ENCODE measurements at places on chromosomes 3 and 15.

- DNase-seq: no peak
Measured at GRCh38 chr3:160286231-160286630, 61.0 kb downstream of the C3orf80 start.

DNA sequence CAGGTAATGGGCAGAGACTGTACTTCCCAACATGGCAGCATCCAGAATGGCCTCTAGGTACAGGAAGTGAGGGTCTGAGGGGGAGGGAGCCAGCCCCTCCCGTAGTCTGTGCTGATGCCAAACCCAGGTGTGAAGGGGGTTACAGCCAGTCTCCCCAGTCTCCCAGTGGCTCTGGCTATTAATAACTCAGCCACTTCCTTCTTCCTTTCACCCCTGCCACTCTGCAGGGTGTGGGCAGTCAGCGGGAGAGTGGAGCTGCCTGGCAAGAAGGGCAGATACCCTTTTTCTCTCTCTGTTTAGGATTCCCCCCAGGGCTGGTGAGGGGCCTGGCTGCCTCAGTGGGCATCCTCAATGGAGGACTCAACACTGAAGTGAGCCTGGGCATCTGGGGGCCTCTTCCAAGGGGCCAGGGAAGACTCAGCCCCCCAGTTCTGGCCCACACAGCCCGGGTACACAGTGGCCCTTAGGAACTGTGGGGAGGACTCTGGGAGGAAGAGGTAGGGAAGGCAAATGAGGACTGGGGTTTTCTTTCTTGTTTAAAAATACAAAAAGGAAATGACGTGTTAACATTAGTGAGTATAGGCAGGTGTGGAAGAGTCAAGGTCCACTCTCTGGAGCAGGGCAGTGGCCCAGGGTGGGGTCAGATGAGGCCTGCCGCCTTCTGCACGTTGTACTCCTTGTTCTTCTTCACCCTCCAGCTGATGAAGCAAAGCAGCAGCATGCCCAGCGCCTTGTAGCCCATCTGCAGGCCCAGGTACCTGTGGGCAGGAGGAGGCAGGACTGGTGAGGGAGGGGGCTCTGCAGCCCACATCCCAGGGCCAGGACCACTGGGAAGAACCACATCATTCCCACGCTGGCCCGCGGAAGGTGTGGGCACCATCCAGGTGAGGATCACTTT, 38.6 kb upstream of the RAB6B start:
- peak; percentile 30 for DNase-seq

GRCh38 chr3:73148682-73149081, 87.2 kb downstream of the EBLN2 start:
- DNase-seq: no peak

DNA sequence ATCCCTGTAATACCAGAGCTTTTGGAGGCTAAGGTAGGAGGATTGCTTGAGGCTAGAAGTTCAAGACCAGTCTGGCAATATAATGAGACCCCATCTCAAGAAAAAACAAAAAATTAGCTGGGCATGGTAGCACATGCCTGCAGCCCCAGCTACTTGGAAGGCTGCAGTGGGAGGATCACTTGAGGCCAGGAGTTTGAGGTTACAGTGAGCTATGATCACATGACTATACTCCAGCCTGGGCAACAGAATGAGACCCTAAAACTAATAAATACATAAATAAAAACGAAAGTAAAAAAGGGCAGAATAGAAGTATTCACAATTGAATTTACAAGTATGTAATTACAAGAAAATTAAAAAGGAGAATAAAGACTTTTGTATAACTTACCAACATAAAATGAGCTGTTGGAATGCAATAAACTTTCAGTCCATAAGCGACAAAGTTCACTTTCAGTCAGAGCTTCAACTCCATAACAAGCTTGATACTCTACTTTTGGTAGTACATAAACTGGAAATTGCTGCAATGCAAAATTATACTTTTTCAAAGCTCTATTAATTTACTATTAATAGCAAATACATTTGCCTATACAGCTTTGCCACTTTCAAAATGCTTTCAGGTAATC, 36.8 kb downstream of the ICE2 start:
- DNase-seq: no peak

DNA sequence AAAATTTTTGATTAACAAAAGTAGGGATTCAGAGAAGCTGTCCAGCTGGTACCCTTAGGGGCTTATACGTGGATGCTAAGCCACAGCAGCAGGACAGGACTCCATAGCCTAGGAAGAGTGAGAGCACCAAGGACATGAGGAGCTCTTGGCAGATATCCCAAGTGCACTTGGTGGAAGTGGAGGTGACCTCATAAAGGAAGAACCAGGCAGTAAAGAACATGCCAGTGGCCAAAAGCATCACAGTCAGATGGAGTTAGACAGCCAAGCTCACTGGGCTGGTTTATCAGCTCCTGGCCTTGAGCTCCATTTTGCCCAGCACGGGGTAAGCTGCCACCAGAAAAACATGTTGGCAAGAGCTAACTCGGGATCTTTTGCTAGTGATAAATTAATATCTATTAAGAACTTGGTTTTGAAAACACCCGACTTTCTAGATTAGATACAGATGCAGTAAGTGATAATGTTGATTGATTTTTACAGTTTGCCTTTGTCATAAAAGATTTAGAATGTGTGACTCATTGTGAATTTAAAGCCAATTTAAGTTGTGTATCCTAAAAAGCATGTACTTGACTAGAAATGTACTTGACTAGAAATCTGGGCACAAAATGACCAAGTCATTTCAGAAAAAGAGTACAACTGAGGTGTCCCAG, 108.0 kb downstream of the CMSS1 start:
- DNase-seq: no peak

- no peak for DNase-seq
Measured at GRCh38 chr3:32896143-32896542, 55.3 kb upstream of the CCR4 start.

DNA sequence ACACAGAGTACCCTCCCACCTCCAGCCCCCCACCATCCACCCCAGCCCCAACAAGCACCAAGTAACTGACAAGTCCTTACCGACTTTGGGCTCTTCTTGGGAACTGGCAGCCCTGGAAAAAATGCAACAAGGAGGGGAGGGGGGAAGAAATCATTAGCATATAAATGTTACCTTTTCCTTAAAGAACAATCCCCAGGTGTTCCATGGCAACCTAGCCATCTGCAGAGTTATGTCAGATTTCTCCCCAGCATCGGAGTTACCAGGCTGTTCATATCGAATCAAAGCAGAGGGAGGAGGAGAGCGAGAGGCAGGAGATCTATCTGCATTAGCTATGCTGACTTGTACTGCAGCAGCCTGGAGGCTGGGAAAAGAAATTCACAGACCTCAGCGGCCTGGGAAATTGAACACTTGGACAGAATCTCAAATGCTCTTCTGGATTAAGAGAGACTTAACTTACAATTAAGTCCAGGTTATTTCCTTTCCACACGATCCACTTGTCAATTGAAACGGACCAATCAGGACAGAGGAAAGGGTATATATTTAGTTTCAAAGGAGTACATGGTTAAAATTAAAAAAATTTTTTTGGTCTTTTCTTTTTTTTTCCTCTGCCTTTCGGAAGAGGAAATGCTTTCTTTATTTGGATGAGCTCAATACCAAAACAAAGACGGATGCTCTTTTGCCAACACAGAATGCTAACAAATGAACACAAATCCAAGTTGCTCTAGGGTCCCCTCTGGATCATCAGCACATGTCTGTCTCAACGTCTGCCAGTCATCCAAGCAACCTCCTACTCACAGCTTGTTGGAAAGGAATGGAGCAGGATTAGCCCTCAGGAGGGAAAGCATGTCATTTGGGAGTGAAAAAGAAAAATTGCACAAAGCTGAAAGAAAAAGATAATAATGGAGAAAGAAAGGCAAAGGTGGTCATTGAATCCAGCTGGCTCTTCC, 637.1 kb downstream of the MAGI1 start:
- DNase-seq: no peak

GRCh38 chr3:196969134-196969659, 564 bp upstream of the PIGZ start:
- DNase-seq: no peak

DNA sequence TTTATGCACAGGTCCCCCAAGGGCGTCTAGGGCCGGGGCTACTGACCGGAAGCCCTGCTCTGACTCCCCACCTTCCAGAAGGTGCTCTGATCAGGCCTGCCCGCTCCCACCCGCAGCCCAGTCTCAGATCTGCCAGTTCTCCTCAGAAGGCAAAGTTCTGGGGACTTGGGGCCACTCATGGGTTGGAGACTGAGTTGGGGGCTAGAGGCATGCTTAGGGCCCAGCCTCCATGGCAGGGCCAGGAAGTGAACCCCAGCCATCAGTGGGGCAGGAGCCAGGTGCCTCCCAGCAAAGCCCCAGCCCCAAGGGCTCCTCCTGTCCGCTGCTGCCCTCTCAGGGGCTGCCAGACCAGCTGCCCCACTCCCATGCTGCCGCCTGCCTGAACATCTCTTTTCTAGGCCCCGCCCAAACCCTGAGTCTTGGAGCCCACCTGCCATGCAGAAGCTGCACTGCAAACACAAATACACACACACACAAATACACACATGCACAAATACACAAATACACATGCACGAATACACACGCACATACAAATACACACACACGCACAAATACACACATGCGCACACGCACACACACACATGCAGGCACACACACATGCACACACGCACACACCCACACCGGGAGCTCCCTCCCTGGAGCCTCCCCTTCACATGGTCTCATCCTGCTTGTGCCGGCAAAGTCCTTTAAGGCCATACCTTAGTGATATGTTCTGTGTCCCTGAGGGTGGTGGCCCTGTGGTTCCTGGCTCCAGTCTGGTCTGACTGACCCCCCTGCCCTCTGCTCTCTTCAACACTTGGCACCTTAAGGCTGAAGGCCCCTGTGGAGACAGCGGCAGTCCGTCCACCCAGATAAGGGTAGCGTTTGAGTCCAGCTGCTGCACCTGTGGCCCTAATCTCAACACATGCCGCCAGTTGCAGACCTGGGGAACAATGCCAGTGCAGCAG, 59.2 kb upstream of the KLF13 start:
- peak; percentile 61 for DNase-seq
